Left ventricle myocardium inferior (tissue), 1 donor: ENCODE measurements at places on chromosomes 2 and 18.
A peak's percentile ranks its signal among the peaks of the same experiment; 100 is the strongest.

DNA sequence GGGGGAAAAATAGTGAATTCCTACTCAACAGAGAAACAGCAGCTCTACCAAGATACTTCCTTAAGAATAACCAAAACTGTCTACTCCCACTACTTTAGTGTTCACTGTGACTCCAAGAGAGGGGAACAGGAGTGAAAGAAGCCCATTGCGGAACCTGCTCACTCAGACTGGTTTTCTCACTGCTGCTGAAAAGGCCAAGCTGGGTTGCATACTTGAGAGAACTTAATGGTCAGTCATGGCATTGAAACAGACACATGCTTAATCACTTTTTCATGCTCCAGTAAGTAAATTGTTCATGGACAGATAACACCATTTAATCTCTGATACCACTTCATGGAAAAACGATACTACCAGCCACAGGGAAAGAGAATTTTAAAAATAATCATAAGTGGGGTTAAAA lies 35.7 kb upstream of the SLC8A1 start:
- DNase-seq = no peak

DNA sequence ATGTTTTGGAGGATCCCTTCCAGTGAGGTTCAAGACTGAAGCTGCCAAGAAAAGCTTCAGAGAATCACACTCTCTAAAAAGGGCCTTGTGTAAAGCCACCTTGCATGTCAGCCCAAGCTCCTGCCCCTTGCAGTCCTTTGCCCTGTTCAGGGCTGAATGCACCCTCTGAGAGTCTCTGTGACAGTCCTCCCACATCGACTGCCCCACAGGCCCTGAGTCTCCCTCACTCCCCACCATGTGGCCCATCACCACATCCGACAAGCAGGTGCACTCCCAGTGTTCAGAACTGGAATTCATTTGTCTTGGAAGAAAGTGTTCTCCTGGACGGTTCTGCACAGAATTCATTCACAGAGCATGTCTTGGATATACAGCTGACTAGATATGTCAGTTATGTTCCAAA lies 31.0 kb downstream of the BCL11A start:
- DNase-seq = no peak

DNA sequence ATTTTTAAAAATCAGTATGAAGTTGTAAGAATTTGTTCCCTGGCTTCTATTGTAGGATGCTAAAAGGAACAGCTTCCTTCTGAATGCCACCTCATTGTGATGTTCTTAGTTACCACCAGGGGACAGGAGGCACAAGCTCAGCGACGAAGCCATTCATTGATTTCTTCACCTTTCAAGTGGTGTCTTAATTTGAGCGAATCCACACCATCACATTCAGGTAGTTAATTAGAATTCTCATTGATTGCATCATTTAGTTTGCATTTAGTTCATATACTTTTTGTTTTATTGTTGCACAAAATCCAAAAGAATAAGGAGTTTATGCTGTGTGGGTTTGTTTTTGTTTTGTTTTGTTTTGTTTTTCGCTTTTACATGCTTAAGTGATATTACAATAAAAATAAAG lies 23.1 kb downstream of the CYP27C1 start:
- no peak for DNase-seq

GRCh38 chr18:58639751-58640427 lies 11.0 kb upstream of the ALPK2 start:
- no peak for DNase-seq

GRCh38 chr2:30266051-30266621 lies 34.8 kb downstream of the LBH start:
- DNase-seq = no peak

GRCh38 chr2:111196435-111196834 lies 75.7 kb downstream of the BCL2L11 start:
- DNase-seq = no peak

DNA sequence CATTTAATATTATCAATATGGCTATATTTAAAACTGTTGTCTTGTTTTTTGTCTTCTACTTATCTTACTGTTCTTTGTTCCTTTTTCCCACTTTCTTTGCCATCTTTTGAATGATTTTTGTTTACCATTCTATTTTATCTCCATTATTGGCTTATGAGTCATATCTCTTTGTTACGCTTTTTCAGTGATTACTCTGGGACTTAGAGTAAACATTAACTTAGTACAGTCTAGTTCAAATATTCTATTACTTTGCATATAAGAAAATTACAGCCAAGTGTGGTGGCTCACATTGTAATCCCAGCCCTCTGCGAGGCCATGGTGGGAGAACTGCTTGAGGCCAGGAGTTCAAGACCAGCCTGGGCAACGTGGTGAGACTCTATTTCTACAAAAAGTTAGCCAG lies 26.1 kb downstream of the ADCY3 start:
- no peak for DNase-seq

DNA sequence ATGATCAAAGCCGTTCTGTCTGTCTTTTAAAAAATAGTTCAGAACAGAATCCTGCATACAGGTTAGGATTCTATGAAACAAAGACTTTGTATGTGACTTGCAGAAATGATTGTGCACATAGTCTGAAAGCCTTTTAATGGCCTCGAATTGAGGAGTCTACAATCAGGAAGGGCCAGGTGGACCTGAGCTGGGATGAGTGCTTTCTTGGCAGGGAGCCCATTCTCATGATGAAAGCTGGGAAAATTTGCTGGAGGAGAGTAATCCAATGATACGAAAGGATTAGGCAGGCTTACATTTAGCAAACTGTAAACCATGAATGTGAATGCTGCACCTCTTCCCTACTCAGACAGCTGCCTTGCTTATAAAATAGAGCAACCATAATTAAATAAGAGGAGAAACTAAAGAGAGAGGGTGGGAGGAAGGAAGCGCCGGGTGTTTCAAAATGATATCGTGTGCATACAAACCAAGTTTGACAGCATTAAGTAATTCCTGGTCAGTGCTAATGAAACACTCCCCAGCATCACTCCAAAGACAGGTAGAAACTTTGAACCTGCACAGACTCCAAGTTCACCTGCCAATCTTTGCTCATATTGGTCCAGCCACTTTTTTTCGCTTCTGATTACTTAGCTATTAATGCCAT lies 23.7 kb upstream of the CXCR4 start:
- no peak for DNase-seq

- DNase-seq = no peak
Observed at GRCh38 chr2:157233506-157233905, 24.0 kb upstream of the GALNT5 start.

- DNase-seq = no peak
Observed at GRCh38 chr18:55153346-55153745, 194.1 kb upstream of the CCDC68 start.

- DNase-seq = peak; percentile 77
Observed at GRCh38 chr2:174771631-174772471, 7.6 kb upstream of the CHRNA1 start.

DNA sequence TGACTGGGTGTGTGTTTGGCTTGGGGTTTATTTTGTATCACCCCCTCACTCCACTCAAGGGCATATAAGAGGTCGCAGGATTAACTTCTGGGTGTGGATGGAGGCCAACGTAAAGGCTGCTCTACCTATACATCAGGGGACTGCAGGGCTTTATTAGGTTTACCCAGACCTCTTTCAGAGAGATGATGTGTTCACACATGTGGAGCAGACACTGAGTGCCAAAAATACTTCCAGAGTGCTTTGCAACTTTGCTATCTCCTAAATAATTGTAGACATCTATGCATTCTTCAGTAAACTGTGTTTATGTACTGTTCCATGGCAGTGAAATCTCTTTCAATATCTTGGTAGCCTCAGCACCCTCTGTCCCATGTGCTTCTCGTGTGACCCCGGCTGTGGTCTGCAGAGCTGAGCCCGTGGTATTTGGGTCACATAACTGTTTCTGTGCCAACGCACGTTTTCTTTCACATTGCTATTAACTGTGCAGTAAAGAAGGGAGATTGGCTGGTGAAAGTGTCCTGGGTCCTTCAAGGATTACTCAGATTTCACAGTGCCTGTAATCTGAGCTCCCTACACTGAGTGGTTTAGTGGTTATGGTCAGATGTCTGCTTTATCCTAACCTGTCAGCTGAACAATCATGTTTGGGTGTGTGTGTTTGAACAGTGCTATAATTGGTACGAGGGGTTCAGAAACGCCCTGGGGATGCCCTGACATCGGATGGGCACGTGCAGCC lies 208.1 kb downstream of the VAPA start:
- no peak for DNase-seq

DNA sequence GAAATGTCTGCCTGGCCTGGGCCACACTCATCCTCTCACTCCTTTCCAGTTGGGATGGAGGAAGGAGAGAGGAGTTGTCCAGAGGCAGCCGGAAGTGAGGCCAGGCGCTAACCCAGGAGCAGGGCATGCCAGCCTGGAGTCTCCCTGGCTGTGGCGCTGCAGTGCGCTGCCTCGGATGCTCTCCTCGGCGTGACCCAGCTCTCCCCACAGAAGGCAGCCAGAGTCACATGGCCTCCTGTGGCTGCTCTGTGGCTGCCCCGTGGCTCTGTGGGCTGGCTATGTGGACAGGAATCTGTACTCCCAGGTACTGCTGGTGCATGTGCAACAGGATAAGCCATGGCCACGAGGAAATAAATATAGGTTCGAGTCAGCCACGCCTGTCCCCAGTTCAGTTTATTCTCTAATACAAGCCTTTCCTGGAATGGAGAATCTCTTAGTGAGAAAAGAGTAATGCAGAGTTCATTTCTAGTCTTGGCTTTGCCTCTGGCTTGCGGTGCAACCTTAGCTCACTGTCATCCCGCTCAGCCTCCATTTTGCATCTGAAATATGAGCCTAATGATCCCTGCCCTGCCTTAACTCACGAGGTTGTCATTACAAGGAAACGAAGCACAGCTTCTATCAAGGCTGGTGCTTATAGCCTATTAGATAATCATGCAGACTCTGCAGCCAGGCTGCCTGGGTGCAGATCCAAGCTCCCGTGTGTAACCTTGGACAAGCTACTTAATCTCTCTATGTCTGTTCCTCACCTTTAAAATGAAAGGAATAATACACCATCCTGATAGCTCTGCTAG lies 106.3 kb downstream of the ANTXR1 start:
- DNase-seq = no peak

- DNase-seq = no peak
Observed at GRCh38 chr18:34595690-34596089, 114.4 kb upstream of the DTNA start.

GRCh38 chr18:55251254-55251971 lies 292.2 kb upstream of the CCDC68 start:
- DNase-seq = no peak

DNA sequence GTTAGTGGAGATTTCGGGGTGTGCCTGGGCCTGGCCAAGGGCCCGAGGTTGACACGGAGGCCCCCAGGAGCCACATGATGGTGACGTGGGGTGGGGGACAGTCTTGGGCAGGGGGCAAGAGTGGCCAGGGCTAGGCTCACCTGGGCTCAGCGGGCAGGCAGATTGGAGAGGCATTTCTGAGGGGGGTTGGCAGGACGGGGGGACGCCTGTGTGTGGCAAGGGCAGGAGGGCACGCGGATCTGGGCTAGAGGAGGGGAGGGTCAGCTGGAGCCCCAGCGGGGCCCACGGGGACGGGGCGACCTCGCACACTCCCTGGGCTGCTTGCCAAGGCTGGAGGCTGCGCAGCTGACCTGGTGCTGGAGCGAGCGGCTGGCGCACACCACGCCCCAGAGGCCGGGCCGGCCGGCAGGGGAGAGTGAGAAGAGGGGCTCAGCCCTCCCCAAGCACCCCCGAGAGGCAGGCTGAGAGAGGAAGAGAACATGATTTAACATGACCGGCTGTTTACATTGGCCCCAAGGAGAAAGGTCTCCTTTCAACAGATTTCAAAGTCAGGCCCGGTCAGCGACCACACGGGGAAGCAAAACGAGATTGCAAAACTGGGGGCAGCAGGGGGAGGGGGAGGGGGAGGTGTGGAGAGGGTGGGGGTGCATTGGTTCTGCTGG lies 38.0 kb upstream of the SNED1 start:
- peak; percentile 69 for DNase-seq

DNA sequence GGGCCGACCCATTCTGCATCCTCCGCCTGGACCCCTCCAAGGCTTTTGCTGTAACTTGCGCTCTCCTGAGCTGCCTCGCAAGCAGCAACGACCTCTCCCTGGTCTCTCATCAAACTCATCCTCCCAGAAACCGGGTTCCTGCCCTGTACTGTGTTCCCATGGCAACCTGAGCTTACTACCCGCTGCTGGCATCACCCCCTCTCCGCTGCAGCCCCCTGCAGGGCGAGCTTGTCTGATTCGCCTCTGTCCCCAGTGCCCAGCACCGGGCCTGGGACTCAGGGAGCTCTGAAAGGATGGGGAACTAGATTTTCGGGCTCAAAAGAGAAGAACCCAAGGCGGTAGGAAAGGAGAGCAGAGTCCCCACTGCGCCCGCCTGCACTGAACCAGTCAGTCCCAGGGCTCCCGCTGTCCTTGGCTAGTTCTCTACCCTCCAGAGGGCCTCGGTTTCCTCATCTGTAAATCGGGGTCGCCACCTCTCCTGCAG lies 463 bp downstream of the HS1BP3 start:
- no peak for DNase-seq

DNA sequence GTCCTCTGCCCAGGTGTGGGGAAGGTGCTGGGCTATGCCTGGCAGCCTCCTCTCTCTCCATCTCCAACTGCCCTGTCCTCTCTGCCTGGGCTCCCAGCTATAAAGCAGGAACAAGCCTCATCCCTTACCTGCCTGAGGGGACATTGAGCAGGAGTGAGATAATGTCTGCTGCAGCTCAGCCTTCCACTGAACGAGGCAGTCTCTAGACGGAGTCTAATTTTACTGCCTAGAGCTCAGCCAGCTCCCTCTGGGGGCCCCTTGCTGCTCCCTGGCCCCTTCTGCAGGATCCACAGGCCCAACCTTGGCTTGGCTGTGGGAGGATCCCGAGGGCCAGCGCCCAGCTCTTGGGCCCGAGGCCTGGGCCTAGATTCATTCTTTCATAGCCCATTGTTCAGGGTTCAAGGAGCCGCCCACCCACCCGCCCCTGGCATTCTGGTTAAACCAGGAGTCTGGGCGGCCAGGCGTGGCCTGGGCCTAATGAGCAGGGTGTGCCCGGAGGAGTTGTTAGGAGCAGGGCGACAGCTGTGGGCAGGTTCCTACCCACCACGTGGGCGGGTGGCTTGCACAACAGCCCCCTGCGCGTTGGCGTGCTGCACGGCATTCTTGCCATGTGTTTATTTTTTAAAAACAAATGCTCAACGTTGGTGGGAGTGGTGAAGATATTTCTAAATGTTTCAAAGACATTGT lies 44.6 kb downstream of the FOSL2 start:
- DNase-seq = no peak

- no peak for DNase-seq
Observed at GRCh38 chr2:73284296-73285158, at the start of gene FBXO41. FBXO41 (minus strand) TSS chr2:73284478; CDS start chr2:73269630, 14,848 bp downstream.

DNA sequence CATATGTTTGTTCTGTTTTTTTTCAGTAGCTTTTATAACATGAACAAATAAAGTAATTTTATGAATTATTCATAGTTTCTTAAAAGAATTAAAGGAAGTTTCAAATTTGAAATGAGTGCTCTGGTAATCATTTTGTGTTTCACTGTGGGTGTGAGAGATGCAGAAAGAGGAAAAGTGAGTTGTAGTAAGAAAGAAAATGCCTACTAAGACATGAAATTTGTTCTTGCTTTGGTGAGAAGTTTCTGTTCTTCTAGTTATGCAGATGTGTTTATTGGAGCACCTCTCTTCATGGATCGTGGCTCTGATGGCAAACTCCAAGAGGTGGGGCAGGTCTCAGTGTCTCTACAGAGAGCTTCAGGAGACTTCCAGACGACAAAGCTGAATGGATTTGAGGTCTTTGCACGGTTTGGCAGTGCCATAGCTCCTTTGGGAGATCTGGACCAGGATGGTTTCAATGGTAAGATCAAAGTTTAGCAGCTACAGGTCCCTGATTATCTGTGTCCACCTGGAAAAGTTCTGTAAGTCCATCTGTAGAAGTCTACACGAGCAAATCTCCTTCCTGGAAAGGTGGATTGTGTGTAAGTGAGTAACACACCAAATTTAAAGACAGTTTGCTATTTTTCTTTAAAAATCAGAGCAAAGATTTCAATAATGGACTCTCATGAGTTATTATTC lies 51.4 kb downstream of the ITGAV start:
- no peak for DNase-seq

- DNase-seq = no peak
Observed at GRCh38 chr2:230697676-230698075, 15.0 kb upstream of the CAB39 start.
